Kidney epithelial cell (primary cell): ENCODE measurements at places on chromosomes 11 and 22. TPM values are rescaled to one million over a fixed set of nuclear protein-coding genes. Genes with fewer than 3 reads are reported as not detected.

GATD1 gene
- 27.6 and 54.9 TPM in 2 replicates for total RNA-seq

DUSP8 gene
- total RNA-seq = 7.6 and 19.2 TPM in 2 replicates

GRCh38 chr11:72179804-72180396 lies 12.0 kb upstream of the FOLR1 start:
- no peak for DNase-seq

- DNase-seq = no peak
These were observed 25.8 kb downstream of the MRGPRD start for GRCh38 chr11:68954836-68955606.

TNNT3 gene
- not detected in 2 replicates for total RNA-seq

- no peak for DNase-seq
These were observed 10.7 kb downstream of the BCL9L start for GRCh38 chr11:118914987-118915386.

- no peak for DNase-seq
These were observed 526.6 kb downstream of the MN1 start for GRCh38 chr22:27274770-27275449.

DNA sequence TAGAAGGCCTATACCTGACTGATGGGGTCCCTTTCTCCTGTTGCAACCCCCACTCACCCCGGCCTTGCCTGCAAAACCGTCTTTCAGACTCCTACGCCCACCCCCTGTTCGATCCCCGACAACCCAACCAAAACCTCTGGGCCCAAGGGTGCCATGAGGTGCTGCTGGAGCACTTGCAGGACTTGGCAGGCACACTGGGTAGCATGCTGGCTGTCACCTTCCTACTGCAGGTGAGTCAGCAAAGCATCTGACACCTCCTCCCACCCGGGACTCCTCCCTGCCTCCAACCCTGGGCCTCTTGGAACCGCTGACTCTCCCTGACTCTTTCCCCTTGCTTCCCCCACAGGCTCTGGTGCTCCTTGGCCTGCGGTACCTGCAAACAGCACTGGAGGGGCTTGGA lies 1.2 kb downstream of the ROM1 start:
- no peak for DNase-seq
